ENCODE measurements at places on chromosomes 3 and 15.

DNA sequence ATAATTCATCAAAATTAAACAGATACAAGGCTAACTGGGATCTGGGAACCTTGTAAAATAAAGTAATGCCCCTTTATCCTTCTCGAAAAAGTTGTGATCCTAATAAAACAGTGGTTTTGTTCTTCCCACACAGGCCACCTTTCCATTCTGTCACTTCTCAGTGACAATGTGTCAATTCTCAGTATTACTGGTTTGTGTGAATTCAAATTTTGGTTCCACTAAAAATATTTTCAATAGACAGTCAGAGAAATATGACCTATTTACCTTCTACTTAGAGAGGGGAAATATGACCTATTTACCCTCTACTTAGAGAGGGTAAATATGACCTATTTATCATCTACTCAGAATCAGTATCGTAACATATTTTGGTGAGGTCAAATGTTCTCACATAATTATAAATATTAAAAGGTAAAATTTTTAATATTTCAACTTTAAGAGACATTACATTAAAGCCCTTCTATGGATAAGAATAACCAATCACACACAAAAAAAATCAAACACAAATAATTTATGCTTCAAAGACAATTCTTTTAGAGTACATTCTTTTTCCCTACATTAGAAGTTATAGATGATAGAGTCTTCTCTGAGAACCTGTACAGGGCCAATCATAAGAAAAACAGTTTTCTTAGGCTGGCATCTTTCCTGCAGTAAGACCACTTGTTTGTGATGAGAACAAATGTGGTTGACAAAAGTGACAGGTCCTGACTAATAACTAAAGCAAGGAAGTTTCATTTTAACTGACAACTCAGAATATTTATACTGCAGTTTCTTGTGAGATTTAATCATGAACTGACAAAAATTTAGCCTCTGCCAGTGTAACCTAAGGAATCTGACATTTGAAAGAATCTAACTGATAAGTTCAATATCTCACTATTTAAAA, 323.3 kb downstream of the DIPK2A start:
- H3K4me1 ChIP-seq, result peaks cover 21% of the 10 kb centered on the region
- H3K36me3 ChIP-seq, result no peaks in the 10 kb centered on the region
- no peak for DNase-seq

GRCh38 chr3:102089239-102089638, 239.9 kb downstream of the NFKBIZ start:
- no peak overlapping the region for H3K4me3 ChIP-seq
- peaks cover 3% of the 10 kb centered on the region for H3K36me3 ChIP-seq
- H3K27ac ChIP-seq, result no peak overlapping the region
- DNase-seq, result no peak
- no peaks in the 10 kb centered on the region for H3K27me3 ChIP-seq
- peaks cover 54% of the 10 kb centered on the region for H3K4me1 ChIP-seq

DNA sequence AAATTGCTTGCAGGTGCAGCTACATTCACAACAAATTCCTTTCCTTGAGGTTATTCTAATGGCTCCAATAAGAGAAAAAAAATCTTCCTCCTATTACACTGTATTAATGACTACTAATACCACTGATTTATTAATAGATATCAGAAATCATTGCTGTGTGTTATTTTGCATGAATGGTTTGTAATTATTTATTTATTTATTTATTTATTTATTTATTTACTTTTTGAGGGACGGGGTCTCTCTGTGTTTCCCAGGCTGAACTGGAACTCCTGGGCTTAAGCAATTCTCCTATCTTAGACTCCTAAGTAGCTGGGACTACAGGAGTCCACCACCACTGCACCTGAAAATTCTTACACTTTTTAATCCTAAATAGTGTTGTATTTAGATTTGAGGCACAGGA, 390.4 kb downstream of the SI start:
- no peaks in the 10 kb centered on the region for H3K4me1 ChIP-seq
- DNase-seq, result no peak
- no peaks in the 10 kb centered on the region for H3K27me3 ChIP-seq
- H3K36me3 ChIP-seq, result no peaks in the 10 kb centered on the region
- H3K4me3 ChIP-seq, result no peak overlapping the region

DNA sequence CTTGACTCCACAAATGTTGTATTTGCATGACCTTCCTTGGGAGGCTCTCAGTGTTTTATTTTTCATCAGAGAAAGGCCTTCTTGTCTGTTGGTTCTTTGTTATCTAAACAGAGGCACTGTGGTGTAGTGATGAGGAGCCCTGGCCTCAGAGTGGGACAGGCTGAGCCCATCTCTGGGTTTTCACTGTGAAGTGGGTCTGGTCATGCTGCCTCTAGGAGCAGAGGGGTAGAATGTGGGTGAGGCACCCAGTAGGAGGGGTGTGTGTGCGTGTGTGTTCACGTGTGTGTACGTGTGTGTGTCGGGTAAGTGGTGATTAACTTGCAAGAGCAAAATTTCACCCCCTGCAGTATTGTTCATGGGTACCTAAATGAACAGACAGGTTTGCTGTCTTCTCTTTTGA, 14.4 kb downstream of the KLF13 start:
- peaks cover 36% of the 10 kb centered on the region for H3K36me3 ChIP-seq
- DNase-seq, result no peak
- H3K4me1 ChIP-seq, result peaks cover 88% of the 10 kb centered on the region

DNA sequence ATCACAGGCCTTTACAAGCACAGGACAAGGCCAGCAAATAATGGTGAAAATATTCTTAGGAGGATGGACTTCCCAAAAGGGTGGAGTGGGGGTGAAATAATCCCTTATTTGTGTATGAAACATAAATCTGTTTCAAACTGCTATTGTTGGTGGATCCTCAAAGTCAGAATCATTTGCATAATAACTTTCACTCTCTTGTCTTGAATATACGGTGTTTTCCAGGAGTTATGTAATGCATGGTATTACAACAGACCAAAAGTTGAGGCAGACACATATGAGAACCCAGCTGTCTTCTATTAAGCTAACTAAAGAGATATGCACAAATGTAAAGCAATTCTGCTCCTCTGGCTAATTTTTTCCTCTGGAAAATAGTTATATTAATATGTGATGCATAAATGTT, 57.7 kb downstream of the PRTG start:
- no peak overlapping the region for H3K4me3 ChIP-seq
- DNase-seq, result no peak
- H3K27me3 ChIP-seq, result no peaks in the 10 kb centered on the region
- peaks cover 16% of the 10 kb centered on the region for H3K4me1 ChIP-seq
- no peaks in the 10 kb centered on the region for H3K36me3 ChIP-seq
- no peak overlapping the region for H3K27ac ChIP-seq

DNA sequence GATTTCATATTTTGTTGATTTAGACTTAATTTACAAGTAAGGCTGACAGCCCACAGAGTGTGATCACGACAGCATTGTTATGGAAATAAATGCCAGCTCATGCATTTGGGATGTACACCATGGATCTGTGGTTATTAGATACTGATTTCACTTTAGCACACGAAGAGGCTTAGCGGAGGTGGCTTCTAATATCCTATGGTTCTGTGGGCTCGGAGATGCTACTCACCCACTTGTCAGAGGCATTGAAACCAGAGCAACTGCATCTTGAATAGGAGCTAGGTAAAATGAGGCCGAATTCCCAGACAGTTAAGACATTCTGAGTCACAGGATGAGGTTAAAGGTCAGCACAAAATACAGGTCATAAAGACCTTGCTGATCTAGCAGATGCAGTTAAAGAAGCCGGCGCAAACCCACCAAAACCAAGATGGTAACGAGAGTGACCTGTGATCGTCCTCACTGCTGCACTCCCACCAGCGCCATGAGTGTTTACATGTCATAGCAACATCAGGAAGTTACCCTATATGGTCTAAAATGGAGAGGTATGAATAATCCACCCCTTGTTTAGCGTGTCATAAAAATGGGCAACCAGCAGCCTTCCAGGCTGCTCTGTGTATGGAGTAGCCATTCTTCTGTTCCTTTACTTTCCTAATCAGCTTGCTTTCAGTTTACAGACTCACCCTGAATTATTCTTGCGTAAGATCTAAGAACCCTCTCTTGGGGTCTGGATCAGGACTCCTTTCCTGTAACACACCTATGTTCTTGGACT, 117.5 kb downstream of the PGPEP1L start:
- H3K27ac ChIP-seq, result no peak overlapping the region
- H3K27me3 ChIP-seq, result no peaks in the 10 kb centered on the region
- H3K36me3 ChIP-seq, result no peaks in the 10 kb centered on the region
- H3K4me1 ChIP-seq, result no peaks in the 10 kb centered on the region
- no peak overlapping the region for H3K4me3 ChIP-seq

DNA sequence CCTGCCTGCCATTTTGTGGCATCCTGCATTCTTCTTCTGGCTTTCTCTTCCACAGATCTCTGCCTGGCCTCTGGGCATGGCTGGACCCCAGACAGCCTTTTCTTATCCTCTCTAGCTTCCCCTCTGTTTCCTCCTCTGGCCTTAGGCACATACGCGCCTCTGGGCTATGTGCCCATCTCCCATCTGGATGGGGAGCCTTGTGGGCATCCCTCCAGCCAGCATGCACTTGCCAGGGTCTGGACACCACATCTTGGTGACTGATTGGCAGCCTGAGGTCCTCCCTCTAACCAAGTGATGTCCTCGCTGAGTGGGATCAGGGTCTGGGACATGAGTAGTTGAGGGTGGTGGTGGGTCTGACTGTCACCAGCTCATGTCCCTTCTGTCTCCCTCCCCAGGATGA, 12.8 kb downstream of the PLEKHO2 start:
- DNase-seq, result no peak
- peaks cover 47% of the 10 kb centered on the region for H3K36me3 ChIP-seq
- H3K27ac ChIP-seq, result no peak overlapping the region
- H3K4me1 ChIP-seq, result peaks cover 19% of the 10 kb centered on the region
- H3K4me3 ChIP-seq, result no peak overlapping the region

- H3K4me3 ChIP-seq, result no peak overlapping the region
- H3K27me3 ChIP-seq, result no peaks in the 10 kb centered on the region
- H3K4me1 ChIP-seq, result no peaks in the 10 kb centered on the region
- H3K27ac ChIP-seq, result no peak overlapping the region
- no peaks in the 10 kb centered on the region for H3K36me3 ChIP-seq
Measured at GRCh38 chr3:135532021-135532420, 433.5 kb upstream of the PPP2R3A start.

GRCh38 chr15:100718075-100718980, 115.9 kb downstream of the ASB7 start:
- H3K27me3 ChIP-seq, result no peaks in the 10 kb centered on the region
- H3K4me3 ChIP-seq, result no peak overlapping the region
- DNase-seq, result no peak
- no peak overlapping the region for H3K27ac ChIP-seq
- no peaks in the 10 kb centered on the region for H3K4me1 ChIP-seq

DNA sequence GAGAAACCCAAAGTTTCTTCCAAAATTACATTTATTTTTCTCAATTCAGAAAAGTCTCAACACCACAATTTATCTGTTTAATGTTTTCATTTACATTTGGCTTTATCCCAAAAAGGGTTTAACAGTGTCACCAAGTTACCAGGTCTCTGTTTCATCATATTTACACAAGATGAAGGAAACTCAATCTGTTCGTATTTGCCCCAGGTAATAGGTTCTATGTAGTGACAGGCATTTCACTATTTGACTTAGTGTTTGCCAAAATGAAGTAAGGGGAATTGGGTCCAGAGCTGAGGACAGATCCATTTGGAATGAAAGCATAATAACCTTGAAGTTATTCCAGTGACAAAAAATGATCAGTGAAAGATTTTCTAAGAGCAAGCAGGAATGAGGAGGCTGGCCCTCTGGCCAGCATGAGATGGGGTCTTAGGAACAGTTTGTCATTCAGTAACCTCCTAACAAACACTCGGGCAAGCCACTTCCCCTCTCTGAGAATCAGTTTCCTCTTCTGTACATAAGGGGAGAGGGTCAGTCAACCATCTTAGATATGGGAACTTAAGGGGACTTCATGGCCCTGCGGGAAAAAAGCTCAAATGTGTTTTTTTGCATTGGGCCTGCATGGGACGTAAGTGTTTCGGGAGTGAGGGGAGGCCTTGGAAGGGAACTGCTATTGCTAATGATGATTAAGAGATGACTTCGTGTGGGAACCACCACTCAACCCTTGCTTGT, 31.8 kb downstream of the UMPS start:
- H3K4me1 ChIP-seq, result peaks cover 3% of the 10 kb centered on the region
- H3K36me3 ChIP-seq, result no peaks in the 10 kb centered on the region
- no peak overlapping the region for H3K27ac ChIP-seq
- DNase-seq, result no peak

DNA sequence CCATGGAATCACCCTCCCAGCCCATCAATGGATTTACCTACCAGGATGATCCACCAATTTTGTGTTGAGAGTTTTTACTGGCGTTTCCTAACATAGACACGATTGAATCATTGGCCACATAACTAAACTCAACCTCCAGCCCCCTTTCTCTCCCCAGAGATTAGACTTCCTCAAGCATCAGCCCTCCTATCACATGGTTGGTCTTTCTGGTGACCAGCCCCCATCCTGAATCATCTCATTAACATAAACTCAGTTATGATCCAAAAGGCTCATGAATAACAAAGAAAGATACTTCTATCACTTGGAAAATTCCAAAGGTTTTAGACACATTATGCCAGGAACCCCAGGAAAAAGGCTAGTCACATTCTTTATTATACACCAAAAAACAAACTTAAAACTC, 21.2 kb downstream of the PRKAR2A start:
- no peak for DNase-seq
- no peak overlapping the region for H3K4me3 ChIP-seq
- no peak overlapping the region for H3K27ac ChIP-seq
- H3K4me1 ChIP-seq, result peaks cover 2% of the 10 kb centered on the region

DNA sequence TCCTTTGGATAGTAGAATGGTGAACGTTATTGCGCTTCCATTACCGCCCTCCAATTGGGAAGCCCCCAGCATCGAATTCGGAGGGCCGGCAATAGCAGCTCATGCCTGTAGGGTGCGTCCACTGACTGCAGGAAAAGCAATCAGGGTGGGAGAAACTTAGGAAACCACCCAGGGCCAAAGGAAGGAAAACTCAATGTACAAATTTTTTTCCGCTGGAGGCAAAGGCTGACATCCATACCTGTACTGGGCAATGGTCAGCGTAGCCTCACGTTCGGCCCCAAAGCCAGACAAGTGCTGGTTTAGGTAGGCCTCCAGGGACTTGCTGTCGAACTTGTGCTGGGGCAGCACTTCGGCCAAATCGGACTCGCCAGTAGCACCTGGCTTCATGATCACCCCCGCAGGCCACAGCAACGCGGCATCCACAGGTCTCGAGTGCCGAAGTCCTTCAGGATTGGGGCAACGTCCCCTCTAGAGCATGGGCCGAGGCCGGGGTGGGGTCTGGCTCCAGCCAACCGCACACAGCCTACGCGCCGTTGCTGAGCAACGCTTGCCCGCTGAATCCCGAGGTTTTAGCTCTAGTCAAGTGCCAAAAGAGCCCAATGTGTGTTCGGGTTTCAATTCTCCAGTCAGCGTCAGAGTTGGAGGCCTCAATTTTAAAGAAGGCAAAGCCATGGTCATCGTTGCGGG, at the start of gene ACAD11:
Gene ACAD11, minus strand, starts transcription at position 445 of the 687 bp plus-strand sequence. Its CDS starts 58 bp downstream, at position 387.
- peak within 1 kb of the TSS; percentile 96 for H3K4me3 ChIP-seq
- peak; percentile 31 for DNase-seq
- H3K36me3 ChIP-seq, result peaks cover 5% of the 10 kb centered on the region

- DNase-seq, result no peak
- H3K4me1 ChIP-seq, result no peaks in the 10 kb centered on the region
- no peaks in the 10 kb centered on the region for H3K27me3 ChIP-seq
- H3K4me3 ChIP-seq, result no peak overlapping the region
Measured at GRCh38 chr15:26075770-26076169, 212.6 kb upstream of the ATP10A start.
